Cerebellar nuclear complex (tissue), 1 donor: ENCODE measurements at places on chromosomes 5 and 9.

GRCh38 chr5:142193114-142193428 is 84.5 kb downstream of the NDFIP1 start:
- no peak for DNase-seq

- DNase-seq = no peak
Measured at GRCh38 chr9:121395558-121395957, 25.5 kb upstream of the STOM start.

- DNase-seq = no peak
Measured at GRCh38 chr5:6435356-6435755, 13.3 kb upstream of the UBE2QL1 start.

DNA sequence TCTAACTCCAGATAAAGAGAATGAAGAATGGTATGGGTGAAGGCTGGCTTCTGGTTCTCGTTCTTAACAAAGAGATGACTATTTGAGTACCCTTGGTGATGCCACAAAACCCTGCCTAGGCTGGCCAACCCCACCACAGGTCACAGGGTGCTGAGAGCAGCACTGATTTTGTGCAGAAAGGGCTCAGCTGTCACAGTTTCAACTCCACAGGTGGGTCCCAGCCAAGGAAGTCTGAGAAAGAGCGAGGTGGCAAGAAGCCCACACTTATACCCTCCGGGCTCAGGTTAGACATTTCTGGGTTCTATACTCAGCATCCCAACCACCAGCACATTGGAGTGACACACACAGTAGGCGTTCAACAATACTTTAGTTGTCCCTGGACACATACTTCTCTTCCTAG is 118.1 kb downstream of the SLIT3 start:
- no peak for DNase-seq
